ENCODE measurements at places on chromosomes 2 and 18.

- no peak for DNase-seq
Measured at GRCh38 chr2:113111823-113112287, 15.5 kb upstream of the IL1RN start.

DNA sequence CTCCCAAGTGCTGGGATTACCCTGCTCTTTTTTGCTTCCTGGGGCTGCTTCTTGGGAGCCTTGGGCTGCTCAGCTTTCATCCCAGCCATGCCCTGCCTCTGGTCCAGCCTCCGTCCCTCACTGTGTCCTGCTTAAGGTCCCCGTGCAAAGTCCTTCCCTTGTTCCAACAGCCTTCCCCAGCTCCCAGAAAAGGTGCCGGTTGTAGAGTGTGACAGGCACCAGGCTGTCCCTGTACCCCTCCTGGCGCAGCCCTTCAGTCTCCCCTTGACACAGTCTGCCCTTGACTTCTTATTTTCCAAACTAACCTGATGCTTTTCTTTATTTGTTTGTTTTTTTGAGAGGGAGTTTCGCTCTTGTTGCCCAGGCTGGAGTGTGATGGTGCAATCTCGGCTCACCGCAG lies 20.1 kb upstream of the ALPI start:
- DNase-seq = no peak

DNA sequence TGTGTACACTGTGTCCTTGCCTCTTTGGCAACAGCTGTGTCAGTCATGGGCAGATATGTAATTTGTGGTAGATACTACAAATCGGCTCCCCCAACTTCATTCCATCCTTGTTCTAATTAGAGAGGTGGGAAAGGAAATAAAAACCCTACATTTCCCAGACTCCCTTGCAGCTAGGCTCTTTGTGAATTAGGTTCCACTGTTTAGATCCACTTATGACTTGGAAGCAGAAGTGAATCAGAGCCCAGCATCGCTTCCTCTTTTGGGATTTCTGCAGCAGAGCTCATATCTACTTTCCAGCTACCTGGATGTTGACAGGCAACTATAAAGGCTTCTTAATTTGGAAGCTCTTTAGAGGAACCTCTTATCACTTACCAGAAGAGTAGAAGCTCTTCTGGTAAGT lies 34.1 kb upstream of the NARS1 start:
- no peak for DNase-seq

DNA sequence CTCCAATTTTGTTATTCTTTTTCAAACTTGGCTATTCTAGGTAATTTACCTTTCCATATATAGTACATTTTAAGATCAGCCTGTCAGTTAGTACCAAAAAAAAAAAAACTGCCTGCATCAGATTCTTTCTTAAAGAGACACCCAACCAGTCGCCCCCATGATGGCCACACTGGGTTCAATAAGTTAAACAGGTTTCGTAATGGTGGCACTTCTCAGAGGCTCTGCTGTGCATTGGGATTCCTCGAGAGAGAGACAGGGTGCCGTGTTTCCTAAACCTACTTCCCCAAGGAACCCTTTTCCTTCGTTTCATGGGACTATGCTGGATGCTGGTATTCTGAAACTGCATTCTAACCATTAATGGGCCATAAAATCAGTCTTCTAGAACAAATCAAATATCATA lies 37.4 kb downstream of the MYO7B start:
- DNase-seq = no peak
